Suppressor macrophage treated with lipopolysaccharide for 1 hour (primary cell): ENCODE measurements at places on chromosomes 4 and X.
A peak's percentile ranks its signal among the peaks of the same experiment; 100 is the strongest.

- DNase-seq = no peak
These were observed 53.4 kb downstream of the AFAP1 start for GRCh38 chr4:7886007-7886973.

DNA sequence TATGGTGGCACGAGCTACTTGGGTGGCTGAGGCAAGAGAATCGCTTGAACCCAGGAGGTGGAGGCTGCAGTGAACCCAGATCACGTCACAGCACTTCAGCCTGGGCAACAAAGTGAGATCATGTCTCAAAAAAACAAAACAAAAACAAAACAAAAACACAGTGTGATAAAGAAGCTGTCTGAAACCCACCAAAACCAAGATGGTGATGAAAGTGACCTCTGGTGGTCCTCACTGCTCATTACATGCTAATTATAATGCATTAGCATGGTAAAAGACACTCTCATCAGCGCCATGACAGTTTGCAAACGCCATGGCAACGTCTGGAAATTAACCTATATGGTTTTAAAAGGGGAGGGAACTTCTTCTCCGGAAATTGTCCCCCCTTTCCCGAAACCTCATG, 29.4 kb upstream of the OPHN1 start:
- DNase-seq = peak; percentile 47

GRCh38 chr4:35918491-35918977, 325.8 kb downstream of the ARAP2 start:
- no peak for DNase-seq

DNA sequence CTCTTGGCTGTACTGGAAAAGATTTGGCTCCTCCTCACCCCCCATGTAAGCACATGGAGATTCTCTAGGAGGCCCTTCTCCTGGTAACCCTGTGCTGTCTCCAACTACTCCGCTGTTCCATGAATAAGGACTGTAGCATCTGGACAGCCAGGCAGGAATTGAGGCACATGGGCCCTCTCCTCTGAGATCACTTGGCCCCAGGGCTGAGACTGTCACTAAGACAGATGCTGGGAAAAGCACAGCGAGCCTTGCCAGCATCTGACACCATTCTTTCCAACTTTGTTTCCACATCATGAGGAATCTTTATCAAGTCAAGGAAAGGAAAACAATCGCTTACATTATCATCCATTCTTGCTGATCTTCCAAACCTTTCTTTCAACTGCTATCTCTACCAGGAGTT, 222.6 kb upstream of the INTU start:
- DNase-seq = no peak

GRCh38 chr4:6410664-6411063, 61.8 kb downstream of the PPP2R2C start:
- DNase-seq = no peak

- DNase-seq = no peak
These were observed 33.5 kb upstream of the PRRG1 start for GRCh38 chrX:37315511-37316248.

DNA sequence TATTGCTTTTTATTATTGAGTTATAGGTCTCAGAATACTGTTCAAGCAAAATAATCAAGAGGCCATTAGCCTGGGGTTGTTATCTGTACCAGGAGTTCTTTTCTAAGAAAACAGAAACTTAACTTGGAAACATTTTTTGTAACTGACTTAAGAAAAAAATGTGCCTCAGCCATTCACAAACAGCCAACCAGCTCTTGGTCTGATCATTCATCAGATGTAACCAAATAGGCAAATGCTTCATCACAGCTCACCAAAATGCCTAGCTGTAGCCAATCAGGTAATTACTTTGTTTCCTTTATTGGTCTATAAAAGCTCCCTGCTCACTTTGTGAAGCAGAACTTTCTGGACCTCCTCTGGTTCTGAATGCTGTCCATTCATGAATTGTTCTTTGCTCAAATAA, 387.7 kb downstream of the FAT4 start:
- DNase-seq = no peak

- DNase-seq = no peak
These were observed 312.5 kb upstream of the HS3ST1 start for GRCh38 chr4:11741190-11741652.
